T follicular helper cell (primary cell): ENCODE measurements at places on chromosomes 3 and 15.

- DNase-seq = no peak
Measured at GRCh38 chr3:65006300-65006739, 318.5 kb upstream of the ADAMTS9 start.

DNA sequence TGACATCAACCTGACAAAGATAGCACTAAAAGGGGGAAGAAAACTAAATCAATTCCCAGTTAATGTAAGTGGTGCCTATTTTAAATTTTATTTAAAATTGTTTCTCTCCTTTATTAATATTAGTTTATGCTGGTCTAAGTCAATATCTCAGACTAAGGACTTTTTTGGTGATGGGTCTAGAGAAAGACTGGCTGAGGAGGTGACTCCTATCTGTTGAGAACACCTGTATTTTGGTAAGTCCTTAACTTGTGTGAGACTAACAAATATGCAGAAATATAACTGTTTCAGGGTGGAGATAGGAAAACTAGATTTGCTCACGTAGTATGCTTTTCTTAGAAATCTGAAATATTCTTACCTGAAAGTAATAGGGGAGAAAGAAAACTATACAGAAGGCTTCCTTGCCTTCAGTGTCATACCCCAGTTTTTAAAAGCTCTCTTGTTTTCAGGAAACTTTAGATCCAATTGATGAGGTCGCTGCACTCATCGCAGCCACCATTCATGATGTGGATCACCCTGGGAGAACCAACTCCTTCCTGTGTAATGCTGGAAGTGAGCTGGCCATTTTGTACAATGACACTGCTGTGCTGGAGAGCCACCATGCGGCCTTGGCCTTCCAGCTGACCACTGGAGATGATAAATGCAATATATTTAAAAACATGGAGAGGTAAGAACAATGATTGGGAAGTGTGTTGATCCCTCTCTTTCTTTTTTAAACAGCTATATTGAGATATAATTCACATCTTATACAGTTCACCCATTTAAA, 138.9 kb downstream of the PDE8A start:
- DNase-seq = no peak

- no peak for DNase-seq
Measured at GRCh38 chr15:42121682-42122081, 27.3 kb upstream of the PLA2G4D start.

DNA sequence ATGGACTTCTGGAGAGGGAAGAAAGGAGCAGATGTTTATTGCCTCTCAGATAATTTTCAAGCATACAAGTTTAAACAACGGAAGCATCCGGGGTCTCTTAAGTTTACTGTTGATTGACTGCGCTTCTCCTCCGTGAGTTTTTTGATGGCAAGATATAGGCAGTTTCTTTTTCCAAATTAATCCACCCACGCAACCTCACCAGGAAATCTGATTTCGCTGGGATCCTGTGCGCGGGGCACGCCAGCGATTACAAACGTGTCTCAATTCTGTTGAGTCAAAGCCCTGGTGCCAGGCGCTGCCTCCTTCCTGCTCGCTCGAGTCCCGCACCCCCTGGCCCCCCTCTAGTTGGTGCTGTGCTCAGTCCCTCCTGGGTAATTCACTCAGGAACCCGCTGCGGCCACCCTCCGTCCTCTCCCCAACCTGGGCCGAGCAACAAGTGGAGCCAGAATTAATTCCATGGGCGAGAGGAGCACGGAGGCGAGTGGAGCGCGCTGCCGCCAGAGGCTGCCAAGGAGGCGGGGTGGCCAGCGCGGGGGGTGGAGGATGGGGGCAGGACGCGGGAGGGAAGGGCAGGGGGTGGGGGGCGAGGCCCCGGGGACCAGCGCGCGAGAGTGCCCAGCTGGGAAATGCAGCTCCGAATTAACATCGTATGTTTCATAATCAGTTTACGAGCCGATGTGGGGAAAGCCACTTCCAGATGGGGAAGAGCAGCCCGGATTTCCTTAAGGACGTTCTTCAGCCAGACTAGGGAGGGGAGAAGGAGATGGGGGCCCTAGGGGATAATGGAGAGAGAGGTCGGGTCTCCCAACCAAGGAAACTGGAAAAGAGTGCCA, 6.0 kb downstream of the WNT5A start:
- no peak for DNase-seq

- no peak for DNase-seq
Measured at GRCh38 chr3:169627073-169627472, 36.4 kb downstream of the MECOM start.

DNA sequence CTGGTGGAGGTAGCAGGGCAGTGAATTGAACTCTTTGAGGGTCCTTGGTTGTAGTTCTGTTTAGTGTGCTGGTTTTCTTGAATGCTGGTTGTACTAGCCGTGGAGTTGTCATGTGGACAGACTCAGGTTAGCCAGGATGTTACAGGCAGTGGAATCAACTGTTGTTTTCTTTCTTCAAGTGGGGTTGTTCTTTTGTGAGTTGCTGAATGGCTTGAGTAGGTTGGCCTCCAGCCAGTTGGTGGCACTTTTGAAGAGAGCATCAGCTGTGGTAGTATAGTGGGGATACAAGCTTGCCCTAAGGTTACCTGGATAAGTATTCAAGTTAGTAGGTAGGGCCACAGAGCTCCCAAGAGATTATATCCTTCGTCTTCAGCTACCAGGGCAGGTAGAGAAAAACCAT, 31.8 kb upstream of the RARB start:
- DNase-seq = no peak

DNA sequence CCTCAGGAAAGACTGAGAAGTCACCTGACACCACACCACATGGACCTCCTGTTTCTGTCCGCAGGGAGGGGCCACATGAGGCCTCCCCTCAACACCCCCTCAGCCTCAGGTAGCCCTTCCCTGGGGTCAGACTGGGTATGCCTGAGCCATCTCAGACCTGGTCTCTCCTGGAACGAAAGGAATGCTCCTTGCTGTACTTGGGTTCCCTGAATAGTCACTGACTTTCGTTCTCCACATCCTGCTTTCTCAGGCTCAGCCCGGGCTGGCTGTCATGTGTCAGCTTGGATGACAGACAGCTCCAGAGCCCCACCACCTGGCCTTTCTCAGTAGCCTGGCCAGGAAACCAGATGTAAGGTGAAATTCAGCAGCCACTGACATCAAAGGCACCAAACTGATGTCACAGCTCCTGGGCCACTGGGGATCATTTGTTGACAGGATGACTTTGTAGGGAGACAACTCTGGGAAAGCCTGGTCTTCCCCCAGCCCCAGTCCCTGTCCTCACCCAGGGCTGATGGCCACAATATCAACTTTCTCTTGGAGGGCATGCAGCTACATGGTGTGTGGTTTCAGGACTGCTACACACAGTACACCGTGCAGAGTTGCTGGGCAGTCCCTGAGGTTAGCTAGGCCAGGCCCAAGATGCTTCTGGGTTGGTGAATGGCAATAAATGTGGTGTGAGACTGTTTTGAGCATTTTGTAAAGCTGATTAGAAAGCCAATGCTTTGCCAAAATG, 141.4 kb upstream of the MRPS22 start:
- no peak for DNase-seq

GRCh38 chr3:106825962-106826605, 551.2 kb upstream of the CCDC54 start:
- DNase-seq = no peak
